Stimulated activated CD4-positive, alpha-beta T cell treated with anti-CD3 and anti-CD28 coated beads, Interleukin-15, amount 100 ng/mL, for 48 hours (primary cell): ENCODE measurements at places on chromosomes 2 and 18.

GRCh38 chr2:80863147-80863714 lies 558.7 kb upstream of the LRRTM1 start:
- no peak for DNase-seq

GRCh38 chr2:42901076-42901640 lies 108.8 kb upstream of the HAAO start:
- no peak for DNase-seq

- no peak for DNase-seq
Measured at GRCh38 chr2:134454931-134455330, 201.1 kb downstream of the MGAT5 start.

DNA sequence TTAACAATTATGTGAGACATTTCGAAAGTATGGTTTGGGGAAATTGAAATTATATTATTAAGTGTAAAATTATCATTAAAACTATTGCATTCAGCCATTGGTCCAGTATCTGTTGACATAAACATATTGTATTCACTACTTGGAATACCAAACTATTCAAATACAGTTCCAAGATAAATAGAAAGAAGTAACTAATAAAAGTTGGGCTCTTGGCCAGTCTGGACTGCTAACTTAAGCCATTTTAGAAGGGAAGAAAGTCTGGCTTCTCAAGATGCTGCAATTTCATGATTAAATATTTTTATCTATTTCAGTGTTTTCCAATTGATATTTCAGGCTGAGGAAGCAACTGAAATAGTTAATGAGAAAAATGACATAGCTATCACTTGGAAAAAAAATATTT lies 109.8 kb upstream of the CHRNA1 start:
- DNase-seq, result no peak

GRCh38 chr2:120231974-120232635 lies 8.9 kb upstream of the TMEM185B start:
- peak; percentile 70 for DNase-seq
